Fibroblast of skin of right quadriceps (primary cell): ENCODE measurements at places on chromosomes 5 and 9.

- DNase-seq: no peak
Measured at GRCh38 chr5:173869316-173869715, 18.8 kb upstream of the CPEB4 start.

DNA sequence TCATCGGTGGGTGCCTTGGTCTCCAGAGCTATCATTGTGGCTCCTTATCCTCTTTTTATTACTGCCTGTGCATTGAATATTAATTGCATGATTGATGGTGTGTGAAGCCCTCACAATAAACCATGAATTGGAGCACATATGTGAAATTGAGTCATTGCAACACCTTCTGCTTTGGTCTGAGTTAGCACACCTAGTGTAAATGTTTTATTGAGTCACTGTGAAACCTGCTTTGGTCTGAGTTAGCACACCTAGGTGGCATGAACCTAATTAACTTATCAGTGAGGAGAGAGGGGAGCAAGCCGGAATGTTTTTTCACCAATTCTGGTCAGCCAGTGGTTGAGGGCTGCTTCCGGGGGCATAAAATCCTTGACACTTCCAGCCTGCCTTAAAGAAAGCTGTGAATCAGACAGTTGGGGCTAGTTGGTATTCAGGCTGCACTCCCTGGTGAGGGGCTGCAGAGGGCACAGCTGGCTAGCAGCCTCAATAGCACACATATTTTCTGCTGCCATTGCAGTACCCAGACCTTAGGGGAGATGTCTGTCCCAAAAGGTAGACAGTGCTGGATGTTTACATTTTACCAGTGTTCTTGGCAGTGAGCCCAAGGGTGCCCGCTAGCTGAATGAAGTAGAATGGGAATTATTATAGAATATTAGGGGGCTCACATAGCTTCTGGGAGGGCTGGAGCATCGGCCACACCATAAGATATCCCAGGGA is 76.5 kb upstream of the GOLM1 start:
- no peak for DNase-seq

DNA sequence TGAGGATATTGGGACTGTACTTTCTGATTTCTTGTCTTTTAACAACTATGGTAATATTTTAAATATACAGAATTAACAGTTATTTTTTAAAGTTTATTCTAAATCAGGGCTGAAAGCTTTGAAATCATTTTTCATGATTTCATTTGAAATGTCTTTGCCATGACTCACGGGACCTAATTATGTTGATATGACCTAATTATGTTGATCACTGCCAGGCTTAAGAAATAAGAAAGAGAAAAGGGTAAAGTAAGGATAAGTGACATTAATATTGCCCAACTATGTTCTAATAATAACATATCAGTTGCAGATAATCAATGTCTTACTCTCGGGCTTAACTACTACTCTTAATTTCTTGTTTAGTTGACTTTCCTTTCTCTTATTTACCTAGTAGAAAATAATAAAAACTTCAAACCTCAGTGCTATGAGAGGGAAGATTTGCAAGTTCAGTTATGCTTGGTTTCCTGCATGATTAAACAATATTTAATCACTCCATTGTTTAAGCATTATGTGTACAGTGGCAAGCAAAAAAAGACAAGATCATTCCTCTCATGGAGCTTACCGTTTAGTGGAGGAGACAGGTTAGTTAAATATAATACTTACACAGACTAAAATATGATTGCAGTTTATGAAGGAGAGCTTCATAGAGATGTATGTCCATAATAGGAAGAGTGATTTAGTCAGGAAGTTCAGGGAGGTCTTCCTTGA is 67.0 kb upstream of the EIF4EBP3 start:
- peak; percentile 8 for DNase-seq

GRCh38 chr5:110034056-110034600 is 344.4 kb downstream of the MAN2A1 start:
- no peak for DNase-seq

DNA sequence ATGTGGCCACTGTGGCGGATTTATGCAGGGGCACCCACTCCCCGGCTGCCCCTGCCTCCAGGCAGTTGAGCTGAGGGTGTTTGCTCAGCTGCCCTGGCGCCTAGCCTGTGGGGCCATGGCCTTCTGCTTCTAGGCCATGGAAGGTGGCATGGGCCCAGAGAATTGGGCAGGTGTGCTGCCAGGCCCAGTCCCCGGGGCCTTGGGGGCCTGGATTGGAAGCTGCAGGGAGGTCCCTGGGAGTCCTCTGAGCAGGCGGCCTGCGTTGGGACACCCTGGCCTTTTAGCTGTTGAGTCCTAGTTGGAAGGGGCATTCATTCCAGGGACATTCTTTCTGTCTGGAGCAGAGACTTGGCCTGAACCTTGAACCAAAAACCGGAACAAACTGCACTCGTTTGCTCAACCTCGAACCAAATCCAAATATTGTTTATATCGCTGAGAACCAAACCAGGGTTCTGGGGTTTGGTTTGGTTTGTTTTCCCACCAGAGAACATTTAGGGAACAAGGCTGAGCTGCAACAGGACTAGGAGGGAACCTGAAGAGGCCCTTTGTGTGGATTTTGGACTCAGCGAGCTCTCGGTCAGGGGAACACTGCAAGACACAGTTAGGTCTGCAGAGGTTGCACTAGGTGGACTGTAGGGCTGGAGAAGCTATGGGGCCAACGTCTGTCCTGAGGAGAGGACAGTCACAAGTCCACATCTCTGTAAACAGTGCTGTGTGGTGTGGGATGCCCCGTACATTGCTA is 116.8 kb downstream of the BOD1 start:
- DNase-seq: no peak

DNA sequence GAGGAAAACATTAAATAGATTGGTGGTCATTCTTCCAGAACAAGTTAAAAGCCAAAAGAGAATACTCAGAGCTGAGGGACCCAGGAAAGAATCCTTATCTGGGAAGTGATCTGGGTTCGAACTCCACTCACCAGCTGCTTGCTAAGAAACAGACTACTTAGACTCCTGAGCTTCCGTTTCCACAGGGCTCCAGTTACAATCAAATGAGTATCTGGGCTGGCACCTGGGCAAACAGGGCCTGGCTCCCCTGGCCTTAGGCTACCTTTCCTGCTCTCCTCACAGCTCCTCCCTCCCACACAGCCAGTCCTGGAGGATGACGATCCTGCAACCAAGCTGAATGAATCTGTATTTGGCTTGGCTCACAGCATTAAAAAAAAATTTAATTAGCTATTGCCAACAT is 2.5 kb downstream of the MAPK9 start:
- DNase-seq: no peak

DNA sequence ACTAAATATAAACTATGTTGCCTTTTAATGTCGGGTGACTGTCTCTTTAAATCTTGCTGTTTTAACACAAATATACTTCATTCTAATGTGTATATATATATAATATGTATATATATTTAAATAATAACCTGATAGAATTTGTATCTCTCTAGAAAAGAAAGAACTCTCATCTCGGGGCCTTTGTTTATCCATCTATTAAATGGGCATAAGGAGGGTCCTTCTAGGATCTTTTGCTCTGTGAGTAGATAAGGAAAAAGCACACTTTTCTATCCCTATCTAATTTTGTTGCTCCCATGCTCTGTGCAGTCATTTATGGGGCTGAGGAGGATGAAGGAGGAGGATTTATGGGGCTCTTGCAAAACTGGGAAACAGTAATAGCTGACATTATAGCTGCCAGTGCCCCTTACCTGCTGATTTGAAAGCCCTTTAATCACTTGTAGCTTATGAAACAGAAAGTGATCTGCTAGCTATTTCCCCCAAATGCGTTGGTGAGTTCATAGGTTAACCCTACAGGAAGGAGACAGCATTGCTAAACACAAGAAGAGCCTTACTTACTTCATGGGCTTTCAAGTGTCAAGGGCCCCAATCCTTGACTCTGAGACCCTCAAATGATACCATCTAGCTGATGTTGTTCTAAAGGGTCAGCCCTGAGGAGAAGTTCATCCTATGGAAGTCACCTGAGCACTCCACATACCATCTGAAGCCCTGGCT is 5.8 kb upstream of the PPARGC1B start:
- DNase-seq: no peak

DNA sequence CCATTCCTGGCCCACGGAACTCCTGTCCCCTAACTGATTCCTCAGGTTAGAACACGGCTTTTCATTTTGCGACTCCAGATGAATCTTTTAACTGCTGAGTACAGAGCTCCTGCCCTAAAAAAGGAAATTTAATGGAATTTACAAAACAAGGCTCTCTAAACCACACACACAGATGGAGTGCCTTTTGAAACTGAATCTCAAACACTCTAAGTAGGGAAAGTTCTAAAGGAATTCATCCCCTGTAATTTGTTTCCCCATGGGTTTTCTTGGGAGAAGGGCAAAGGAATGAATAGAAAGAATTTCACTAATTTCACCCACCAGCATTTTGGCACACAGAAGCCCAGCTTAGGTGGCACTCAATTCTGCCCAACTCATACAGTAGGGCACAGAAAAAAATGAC is 106.5 kb downstream of the THBS4 start:
- peak; percentile 23 for DNase-seq

GRCh38 chr9:32441678-32442077 is 57.2 kb downstream of the ACO1 start:
- DNase-seq: no peak

DNA sequence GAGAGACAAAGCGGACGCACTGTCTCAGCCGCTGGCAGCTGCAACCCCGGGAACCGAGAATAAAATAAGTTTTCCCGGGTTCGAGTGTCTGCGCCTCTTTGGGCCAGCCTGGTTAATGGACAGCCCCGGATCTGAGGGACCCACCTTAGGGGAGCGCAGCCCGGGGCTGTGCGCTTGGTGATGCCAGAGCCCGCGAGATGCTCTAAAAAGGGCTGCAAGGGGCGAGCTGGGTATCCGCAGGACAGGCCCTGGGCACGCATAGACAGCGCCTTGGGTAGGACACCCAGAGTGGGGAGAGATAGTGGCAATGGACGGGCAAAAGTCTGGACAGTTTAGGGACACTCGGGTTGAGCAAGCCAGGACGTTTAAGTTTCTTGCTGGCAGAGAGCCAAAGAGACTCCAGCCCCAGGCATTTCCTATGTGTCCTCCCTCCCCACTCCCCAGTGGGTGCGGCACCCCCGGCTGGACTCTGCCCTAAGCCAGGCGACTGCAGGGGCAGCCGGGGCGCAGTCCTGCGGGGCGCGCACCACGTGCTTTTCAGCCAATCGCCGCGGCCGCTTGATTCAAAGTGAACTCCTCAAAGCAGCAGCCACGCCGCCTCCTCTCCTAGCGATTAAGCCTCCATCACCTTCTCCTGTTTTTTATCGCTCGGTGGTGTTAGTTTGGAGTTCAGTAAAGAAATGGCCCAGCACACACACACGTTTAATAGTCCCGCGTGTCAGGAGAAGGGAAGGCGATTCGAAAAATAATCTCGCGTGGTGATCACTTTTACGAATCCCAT is 616 bp upstream of the ENC1 start:
- peak; percentile 74 for DNase-seq

DNA sequence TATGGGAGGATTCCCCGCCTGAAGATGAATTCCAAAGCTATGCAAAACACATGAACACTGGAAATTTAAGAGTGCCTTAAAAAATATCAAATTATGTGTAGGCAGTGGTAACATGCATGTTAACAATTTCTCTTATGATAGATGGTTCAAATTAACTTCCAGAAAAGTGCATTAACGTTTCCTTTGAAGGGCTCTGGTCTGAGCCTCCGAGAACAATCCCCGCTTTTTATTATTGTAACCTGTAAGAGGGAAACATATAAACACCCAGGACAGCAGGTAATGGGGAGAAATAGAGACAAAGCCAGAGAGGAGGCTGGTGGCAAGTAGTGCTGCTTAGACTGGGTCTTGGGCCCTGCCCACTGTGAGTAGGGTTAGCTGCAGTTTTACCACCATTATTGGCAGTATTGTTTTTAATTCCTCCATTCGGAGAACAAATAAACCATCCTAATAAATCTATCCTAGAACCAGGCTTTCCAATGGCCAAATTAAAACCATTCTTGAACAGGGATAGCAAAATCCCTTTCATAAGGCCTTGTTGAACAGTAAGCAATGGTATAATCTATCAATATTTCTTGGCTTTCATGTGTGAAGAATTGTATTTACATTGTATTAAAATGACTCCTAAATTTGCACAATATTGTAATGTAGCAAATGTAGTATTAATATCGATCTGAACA is 6.3 kb downstream of the NR2F1 start:
- no peak for DNase-seq

DNA sequence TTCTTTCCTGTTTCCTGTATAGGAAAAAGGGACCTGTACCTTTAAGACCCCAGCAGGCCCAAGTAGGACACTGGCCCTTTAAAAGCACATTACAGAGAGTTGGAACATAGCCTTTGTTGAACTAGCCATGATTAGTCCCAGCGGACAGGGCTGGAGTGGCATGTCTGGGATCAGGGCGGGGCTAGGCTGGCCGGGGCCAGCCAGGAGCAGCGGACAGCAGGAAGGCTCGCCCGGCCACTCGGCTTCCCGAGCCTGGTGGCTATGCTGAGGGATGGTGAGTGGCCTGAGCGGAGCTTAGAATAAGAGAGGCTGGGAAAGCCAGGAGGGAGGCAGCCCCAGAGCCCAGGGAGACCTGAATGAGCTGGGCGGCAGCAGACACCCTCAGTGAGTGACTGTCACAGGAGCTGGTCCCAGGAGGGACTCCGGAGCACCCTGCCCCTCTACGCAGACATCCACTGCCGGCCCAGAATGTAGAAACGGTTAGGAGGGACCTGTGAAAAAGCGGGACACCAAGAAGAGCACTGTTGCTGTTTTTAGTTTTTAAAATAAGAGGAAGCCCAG is 92.1 kb downstream of the DAB2IP start:
- DNase-seq: peak; percentile 44

GRCh38 chr9:33273266-33273971 is 8.6 kb downstream of the CHMP5 start:
- no peak for DNase-seq

DNA sequence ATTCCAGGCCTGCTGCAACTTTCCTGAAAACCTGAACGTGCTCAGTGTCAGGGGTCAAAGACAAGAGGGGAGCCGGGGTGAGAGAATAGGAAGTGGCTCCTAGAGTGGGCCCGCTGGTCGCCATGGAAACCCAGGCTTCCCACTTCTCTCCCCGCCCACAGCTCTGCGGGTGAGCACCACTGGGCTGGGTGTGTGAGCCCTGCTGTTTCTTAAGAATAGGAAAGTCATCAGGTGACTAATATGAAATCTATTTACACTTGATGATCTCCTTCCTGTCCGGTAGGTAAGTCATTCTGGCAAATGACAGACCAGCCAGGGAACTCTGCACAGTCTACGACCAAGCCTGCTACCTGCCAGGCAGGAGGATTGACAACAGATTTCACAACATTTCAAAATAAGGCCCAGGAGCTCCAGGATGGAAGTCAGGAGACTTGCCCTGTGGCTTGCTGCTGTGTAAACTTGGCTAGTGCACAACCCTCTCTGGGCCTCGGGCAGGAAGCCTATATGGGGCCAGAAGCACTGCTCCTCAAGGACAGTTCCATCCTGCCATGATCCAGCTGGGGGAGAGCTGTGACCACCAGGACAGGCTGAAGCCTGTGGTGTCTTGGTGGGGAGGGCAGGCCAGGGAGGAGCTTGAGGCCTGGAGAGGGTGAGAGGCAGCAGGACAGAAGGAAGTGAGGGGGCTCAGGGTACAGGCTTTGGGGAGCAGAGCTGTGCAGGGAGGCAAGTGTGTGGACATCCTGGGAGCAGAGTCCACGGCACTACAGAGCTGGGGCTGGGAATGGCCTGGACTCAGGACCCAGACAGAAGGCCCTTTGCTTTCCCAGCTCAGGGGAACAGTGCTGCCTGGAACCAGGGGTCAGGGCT is 60.6 kb downstream of the SHB start:
- peak; percentile 90 for DNase-seq
